GM23248 (cell line): ENCODE measurements at places on chromosomes 3 and 15.
A peak's percentile ranks its signal among the peaks of the same experiment; 100 is the strongest.

- DNase-seq = no peak
- H3K36me3 ChIP-seq = peaks cover 27% of the 10 kb centered on the region
- no peak overlapping the region for H3K27ac ChIP-seq
- no peaks in the 10 kb centered on the region for H3K4me1 ChIP-seq
- H3K4me3 ChIP-seq = no peak overlapping the region
Measured at GRCh38 chr3:185645596-185646381, 59.7 kb downstream of the SENP2 start.

DNA sequence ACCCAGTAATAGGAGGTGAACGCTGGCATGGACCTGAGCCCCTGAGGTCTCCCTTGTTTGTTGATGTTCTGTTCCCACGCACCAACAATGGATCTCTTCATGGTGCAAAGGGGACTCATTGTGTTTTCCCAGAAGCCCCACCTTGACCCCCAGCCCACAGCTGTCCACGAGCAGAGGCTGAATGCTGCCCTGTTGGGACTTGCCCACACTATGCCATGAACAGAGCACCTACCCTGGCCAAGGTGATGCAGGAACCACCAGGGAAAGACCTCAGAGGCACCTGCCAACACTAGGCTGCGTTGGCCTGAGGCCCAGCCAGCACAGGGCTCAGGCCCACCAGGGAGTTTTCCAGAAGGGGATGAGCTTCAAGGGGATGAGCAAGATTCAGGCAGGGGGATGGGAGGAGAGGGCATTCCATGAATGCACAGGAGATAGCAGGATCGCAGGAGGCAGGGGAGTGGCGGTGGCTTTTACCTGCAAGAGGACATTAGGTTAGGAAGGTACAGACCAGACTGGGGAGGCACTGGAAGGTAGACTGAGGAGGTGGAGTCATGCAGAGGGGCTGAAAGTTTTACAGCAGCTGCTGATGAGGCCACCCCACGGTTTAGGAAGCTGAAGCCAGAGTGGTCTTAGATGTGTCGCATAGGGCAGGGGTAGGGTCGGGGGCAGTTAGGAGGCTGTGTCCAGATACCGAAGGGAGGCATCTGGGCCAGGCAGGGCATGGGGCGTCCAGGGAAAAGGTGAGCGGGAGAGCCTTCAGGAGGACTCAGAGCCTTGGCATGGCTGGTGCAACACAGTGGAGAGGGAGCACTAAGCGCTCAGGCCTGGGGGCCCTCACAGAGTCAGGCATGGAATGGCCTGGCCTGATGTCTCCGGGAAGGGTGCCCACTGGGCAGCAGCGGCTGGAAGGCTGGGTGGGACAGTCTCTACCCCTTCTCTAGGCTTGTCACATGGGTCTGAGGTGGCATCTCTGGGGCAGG, 4.0 kb upstream of the PHGR1 start:
- no peaks in the 10 kb centered on the region for H3K36me3 ChIP-seq
- no peak for DNase-seq
- H3K27ac ChIP-seq = no peak overlapping the region
- no peak overlapping the region for H3K4me3 ChIP-seq
- no peaks in the 10 kb centered on the region for H3K27me3 ChIP-seq

- H3K4me1 ChIP-seq = peaks cover 11% of the 10 kb centered on the region
- H3K4me3 ChIP-seq = no peak overlapping the region
- peak overlapping the region; percentile 69 for H3K27ac ChIP-seq
- DNase-seq = peak; percentile 85
- no peaks in the 10 kb centered on the region for H3K27me3 ChIP-seq
Measured at GRCh38 chr15:59199626-59200465, 6.8 kb upstream of the LDHAL6B start.

DNA sequence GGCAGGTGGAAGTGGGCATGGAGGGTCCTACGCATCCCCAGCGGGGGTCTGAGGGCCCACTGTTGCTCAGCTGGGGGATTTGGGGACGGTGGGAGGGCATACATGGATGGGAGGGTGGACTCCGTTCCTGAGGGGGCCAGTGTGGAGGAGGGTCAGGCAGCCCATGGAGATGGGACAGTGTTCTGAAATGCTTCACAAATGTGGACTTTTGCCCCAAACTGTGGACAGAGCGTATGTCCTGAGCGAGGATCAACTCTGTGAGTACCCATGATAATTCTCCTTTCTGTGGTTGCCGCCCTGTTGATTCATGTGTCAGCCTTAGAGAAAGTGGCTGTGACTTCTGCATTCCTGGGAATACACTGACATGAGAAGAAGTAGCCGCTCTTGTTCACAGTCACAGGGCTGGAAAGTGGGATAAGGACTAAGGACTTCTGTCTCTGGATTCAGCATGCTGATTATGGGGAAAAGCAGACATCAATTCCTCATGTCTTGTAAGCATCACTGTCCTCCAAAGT, 33.4 kb downstream of the SMAD3 start:
- H3K36me3 ChIP-seq = no peaks in the 10 kb centered on the region; the same call in 1 of the 2 replicates
- H3K4me1 ChIP-seq = peaks cover 51% of the 10 kb centered on the region
- peak; percentile 75 for DNase-seq
- H3K27ac ChIP-seq = peak overlapping the region; percentile 96

DNA sequence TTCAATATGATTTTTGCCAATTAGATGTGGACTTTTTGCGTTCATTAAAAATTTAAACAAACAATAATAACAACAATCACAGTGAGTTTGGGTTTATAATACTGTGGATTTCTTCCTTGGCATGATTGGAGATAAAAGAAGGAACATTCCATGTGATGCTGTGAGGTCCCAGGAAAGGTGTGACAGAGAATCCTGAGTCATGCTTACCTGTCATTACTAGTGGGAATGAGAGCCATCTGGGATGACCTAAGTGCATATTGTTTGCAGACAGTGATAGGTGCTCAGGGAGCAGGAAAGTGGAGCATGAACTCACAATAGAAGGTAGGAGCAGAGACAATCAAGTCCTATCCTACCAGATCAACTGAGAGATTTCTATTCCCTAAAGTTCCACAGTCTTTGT, 766.5 kb upstream of the CFAP20DC start:
- H3K4me1 ChIP-seq = peaks cover 22% of the 10 kb centered on the region
- DNase-seq = no peak
- H3K4me3 ChIP-seq = no peak overlapping the region
- no peaks in the 10 kb centered on the region for H3K36me3 ChIP-seq
- H3K27ac ChIP-seq = no peak overlapping the region

DNA sequence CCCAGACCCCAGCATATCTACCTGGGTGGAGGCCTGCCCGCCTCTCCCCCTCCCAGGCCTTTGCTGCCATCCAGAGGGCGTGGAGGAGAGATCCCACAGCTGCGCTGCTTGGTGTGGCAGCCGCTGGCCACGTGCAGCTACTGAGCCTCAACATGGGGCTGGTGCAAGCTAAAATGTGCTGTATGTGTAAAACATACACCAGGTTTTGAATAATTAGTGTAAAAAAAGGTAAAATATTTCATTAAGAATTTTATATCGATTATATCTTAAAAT, 95.8 kb downstream of the SEC22A start:
- H3K36me3 ChIP-seq = no peaks in the 10 kb centered on the region
- no peak overlapping the region for H3K4me3 ChIP-seq
- no peak overlapping the region for H3K27ac ChIP-seq

DNA sequence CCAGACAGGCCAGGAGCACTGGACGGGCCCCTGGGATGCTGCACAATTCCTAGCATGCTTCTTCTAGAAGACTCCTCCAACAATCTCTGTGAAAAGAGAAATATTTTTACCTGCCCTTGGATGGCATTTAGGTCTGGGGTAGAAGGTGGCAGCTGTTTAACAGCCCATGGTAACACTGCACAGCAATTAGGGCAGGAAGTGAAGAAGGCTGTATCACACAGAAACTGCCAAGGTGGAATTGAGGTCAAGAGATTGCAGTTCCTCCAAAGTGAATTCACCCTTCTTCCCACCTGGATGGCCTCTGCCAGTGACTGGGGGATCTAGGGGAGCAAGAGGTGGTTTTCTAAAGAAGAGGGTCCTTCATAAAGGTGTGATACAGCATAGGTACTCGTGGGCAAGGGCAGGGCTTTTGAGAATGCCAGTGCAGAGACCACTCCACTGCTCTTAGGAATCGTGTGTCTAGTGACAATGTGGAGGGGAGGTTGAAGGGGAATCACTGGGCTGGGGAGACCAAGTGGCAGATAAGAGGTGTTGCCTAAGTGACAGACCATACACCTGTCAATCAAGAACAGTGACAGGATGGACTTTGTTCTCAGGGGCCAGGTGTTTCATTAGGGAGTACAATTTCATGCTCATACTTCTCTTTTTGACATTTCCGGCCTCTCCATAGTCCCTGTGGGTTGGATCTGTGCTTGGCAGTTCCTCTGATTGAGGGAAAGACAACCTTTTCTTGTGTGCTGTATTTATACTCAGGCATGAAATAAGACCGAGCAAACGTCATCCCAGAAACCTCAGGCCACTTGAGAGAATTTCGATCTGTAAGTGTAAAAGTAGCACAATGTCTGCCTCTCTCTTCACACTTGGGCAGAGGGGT, 83.5 kb upstream of the BCL6 start:
- no peak overlapping the region for H3K4me3 ChIP-seq
- H3K27ac ChIP-seq = no peak overlapping the region
- no peaks in the 10 kb centered on the region for H3K27me3 ChIP-seq
- no peaks in the 10 kb centered on the region for H3K4me1 ChIP-seq
- H3K36me3 ChIP-seq = no peaks in the 10 kb centered on the region
- DNase-seq = no peak
